ENCODE measurements at places on chromosomes 6 and 20. TPM values are rescaled to one million over a fixed set of nuclear protein-coding genes. Genes with fewer than 3 reads are reported as not detected.
A peak's percentile ranks its signal among the peaks of the same experiment; 100 is the strongest.

DNA sequence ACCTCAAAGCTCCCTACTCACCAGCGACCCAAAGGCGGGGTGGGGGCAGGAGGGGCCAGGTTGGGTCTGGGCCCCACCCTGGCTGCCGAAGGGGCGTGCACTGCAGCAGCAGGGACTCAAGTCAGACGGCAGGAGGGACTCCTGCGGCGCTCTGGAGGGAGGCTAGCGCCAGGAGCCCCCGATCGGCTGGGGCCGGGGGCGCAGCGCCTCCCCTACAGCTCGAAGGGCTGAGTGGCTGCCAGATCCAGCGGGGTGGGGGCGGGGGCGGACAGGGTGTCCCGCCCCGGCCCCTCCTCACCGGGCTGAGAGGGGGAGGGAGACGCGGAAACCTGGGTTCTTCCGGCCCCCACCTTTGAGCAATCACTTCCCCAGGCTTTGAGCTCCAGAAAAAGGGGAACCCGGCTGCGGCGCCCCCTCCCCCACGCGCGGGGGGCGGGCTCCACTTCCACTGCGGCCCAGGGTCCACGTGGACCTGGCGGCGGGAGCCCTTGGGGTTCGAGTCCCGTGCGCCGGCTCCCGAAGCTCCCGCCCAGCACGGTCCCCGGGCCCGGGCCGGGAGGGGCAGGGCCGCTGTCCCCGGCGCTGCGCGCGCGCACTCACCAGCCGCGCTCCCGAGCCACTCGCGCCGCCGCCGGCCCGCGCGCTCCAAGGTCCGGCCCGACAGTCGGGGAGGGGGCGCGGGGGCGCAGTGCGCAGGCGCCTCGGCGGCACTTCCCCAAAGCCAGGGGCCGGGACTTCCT, at the start of gene RGS19:
RGS19 (minus strand) TSS at position 246 of the 740 bp plus-strand sequence. CDS start 2,632 bp downstream, outside the sequence.
- no peak for DNase-seq

DNA sequence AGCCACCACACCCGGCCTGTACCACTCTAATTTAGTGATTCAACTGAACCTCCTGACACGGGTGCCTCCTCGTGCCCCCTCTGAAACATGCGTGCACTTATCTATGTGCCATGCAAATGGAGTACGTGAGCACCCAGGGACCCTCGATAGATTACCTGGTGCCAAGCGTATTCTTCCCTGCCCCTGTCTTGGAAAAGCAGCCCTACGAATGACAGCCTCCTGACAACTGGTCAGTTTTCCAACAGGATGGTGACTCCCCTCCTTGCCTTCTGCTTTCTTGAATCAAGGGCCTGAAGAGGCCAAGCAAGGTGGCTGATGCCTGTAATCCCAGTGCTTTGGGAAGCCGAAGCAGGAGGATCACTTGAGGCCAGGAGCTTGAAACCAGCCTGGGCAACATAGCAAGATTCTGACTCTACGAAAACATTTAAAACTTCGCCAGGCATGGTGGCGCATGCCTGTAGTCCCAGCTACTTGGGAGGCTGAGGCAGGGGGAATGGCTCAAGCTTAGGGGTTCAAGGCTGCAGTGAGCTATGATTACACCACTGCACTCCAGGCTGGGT, 25.4 kb upstream of the SYNJ2 start:
- DNase-seq = no peak

PRL gene
- not detected for polyA plus RNA-seq

DNA sequence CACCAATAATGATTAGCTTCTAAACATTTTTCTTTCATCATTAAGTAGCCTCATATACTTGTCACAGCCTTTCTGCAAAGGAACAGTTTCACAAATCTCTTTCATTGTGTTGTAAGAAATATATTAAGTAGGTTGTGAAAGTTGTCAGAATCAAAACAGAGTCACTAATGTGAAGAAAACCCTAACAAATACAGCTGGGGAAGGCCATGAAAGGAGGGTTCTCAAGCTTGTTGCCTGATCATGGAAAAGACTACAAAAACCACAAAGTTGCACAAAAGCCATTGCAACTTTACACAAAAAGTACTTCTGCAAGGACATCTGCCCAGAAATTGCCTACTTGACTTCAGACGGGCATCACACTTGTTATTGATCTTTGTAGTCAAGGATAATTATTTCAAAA, 216.1 kb downstream of the ALDH8A1 start:
- no peak for DNase-seq

- DNase-seq = no peak
Observed at GRCh38 chr6:38852215-38852614, 137.1 kb downstream of the DNAH8 start.

ETV7 gene
- 0.36 TPM for polyA plus RNA-seq

DNA sequence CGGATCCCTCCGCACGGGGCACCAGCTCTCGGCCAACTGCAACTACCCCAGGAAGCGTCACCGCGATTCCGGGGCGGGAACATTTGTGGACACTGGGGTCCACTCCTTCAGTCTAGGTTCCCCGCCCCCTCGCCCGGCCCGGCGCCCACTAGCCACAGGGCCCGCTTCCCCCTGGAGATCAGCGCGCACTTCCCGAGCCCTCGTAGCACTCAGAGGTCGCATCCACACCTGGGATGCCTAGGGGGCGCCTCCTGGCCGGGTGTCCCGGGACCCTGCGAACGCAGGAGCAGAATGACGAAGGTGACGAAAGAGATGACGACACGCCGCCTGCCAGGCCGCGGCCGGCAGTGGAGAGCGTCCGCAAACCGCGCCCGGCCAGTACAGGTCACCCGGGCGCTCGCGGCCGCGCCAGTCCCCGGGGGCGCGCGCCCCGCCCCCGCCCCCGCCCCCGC, 309 bp upstream of the AIG1 start:
- peak; percentile 70 for DNase-seq

CYP21A2 gene
- 1.1 TPM for polyA plus RNA-seq

All from left renal pelvis (tissue), 4 donors.